ENCODE measurements at places on chromosomes 11 and 22. TPM values are rescaled to one million over a fixed set of nuclear protein-coding genes. Genes with fewer than 3 reads are reported as not detected.

GRCh38 chr11:36441610-36442208 lies 68.4 kb downstream of the TRAF6 start:
- DNase-seq = no peak

GRCh38 chr11:122085264-122085663 lies 30.8 kb downstream of the BLID start:
- DNase-seq = no peak

DNA sequence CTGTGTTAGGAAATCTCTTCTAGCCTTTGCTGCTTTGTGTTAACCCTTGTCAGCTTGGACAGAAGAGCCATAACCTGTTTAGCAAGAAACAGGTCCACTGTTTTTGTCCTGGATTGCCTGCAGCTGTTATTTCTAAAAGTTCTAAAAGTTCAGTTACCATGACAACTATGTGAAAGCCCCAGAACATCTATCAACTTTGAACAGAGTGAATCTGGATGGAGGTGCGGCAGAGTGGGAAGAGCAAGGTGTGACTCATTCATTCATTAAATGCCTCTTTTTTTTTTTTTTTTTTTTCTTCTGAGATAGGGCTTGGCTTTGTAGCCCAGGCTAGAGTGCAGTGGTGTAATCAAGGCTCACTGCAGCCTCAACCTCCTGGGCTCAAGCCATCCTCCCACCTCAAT lies 50.5 kb downstream of the RBX1 start:
- DNase-seq = no peak

GRCh38 chr11:5522308-5522707 lies 5.8 kb upstream of the UBQLNL start:
- no peak for DNase-seq

- no peak for DNase-seq
Measured at GRCh38 chr11:105298630-105299029, 159.1 kb upstream of the CARD18 start.

Gene SYT8
- not detected for total RNA-seq

- no peak for DNase-seq
Measured at GRCh38 chr11:60164550-60165075, 18.3 kb downstream of the MS4A6A start.

- DNase-seq = peak; percentile 94
Measured at GRCh38 chr22:31496007-31496734, at the start of gene SFI1. SFI1 (plus strand) TSS chr22:31496536; CDS start chr22:31508285, 11,749 bp downstream.

DNA sequence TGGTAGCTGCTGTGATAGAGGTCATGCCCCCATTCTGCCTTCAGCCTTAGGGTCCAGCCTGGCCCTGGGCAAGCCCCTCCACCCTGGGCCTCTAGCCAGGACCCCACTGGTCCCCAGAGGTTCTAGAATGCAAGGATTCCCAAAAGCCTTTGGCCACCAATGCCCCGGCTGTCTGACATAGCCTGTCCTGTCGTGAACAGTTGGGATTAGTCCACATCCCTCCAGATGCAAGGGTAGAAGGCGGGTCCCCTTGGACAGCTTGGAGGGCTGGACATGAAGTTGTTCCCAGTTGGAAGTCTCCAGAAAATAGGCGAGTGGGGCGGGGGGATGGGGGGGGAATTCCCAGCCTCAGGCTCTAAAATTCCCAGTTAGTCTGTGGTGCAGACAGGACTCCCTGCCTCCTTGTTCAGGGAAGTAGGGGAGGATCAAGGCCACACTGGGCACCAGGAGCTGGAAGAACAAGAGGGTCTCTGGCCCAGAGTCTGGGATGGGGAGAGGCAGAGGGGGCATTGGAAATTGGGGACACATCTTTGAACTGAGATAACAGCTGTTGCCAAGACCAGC lies 5.2 kb upstream of the ADORA2A start:
- DNase-seq = no peak

Gene PIH1D2
- 2.7 TPM for total RNA-seq

- no peak for DNase-seq
Measured at GRCh38 chr11:94184362-94184761, 55.7 kb downstream of the PANX1 start.

DNA sequence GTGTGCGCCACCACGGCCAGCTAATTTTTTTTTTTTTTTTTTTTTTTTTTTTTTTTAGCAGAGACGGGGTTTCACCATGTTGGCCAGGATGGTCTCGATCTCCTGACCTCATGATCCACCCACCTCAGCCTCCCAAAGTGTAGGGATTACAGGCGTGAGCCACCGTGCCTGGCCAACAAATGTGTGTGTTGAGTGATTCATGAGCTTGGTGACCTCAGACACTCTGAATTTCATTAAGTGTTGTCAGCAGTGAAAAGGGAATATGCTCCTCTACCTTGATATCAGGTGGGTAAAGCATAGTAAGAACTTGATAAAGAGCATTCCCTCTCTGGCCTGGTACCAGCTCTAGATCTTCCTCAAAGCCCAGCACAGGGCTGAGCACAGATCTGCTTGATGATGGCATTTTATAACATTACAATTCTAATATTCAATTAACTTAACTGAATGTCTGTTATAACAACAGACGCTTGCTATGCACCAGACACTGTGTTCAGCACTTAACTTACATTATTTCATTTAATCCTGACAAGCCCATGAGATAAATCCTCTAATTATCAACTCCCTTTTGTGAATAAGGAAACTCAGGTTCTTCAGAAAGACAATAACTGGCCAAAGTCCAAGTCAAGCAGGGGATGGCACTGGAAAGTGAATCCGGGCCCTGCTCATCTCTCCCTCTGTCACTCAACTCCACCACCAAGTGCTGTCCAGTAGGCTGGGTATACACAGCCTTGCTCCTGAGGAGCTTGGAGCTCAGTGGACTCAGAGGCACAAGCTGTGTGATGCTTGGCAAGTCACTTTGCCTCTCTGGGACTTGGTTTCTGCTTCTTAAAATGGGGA lies 13.0 kb downstream of the TBC1D10A start:
- DNase-seq = no peak

Gene HBE1
- total RNA-seq = not detected

Gene OR2AT4
- total RNA-seq = not detected

Gene APOA5
- total RNA-seq = not detected

DNA sequence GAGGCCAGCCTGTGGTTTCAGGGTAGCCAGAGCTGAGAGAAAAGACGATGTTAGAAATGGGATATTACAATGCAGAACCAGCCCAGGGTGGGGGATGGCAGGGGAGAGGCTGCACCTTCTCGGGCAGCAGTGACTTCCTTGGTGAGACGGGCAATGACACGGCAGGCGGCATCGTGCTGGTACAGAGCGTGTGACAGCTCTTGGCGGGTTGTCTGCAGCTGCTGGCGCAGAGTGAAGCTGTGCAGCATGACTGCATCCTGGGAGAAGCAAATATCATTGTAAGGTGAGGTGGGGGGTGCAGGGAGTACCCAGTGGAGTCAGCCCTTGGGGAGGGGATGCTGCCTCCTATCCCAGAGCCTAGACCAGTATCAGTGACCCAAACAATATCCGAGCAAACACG lies 3.8 kb downstream of the PRPF19 start:
- no peak for DNase-seq

- DNase-seq = no peak
Measured at GRCh38 chr11:77167791-77168190, 39.7 kb downstream of the MYO7A start.
